ENCODE measurements at places on chromosomes 4 and X.

GRCh38 chrX:133610056-133610455, 194.8 kb upstream of the GPC4 start:
- DNase-seq, result no peak

DNA sequence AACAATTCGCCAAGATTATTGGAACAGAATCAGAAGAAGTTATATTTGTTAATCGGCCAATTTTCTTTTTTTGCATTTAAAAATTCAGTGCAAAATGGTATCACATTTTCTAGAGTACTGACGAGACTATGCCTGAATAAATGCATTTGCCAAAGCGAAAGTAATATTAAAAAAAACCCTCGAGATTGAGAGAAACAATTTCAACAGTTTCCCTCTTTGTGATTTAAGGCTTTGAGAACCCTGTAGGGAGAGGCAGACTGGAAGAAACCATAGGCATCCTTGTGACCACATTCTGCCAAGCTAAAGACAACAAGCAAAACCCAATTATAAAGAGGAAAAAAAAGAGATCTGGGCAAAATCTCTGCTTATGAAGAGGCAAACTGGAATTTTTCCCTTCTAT, 218.1 kb upstream of the GK2 start:
- DNase-seq, result no peak

DNA sequence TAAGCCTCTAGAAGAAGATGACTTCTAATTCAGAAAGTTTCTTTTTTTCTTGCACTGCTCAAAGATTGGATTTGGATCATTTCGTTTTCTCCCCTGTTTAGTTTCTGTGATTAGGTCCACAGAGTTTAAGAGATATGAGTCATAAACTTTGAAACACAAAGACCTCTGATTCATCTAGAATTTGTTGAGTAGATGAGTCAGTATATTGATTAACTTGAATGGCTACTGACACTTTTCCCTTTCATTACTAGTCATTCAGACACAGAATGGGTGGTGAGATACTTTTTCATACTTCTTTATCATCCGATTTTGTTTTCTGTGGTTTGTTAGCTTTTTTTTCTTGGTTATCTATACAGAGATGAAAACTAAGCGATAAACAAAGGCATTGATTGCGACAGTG, 34.1 kb upstream of the AFF2 start:
- no peak for DNase-seq

- DNase-seq, result no peak
Observed at GRCh38 chr4:77123411-77123810, 33.6 kb upstream of the CCNG2 start.

GRCh38 chr4:153234885-153235284, 30.6 kb downstream of the TRIM2 start:
- no peak for DNase-seq

- DNase-seq, result no peak
Observed at GRCh38 chrX:31656013-31656412, 584.2 kb upstream of the FTHL17 start.

DNA sequence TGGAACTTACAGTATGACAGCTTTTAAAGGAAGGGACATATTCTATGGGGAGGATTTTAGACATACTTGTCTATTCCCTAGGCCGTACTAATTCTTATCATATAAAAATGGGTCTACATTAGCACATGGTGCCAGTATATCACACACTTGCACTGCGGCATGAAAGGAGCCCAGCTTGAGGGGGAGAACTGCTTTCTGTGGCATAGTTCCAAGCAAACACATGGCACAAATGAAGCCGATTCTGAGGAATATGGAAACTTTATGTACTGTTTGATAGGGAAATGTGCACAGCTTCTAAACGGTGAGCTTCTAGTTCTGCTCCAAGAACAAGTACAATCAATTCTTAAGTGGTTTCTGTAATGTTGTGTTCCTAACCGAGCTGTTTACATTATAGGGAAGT, 675.6 kb upstream of the FTHL17 start:
- DNase-seq, result no peak

- no peak for DNase-seq
Observed at GRCh38 chr4:186584912-186585311, 29.5 kb upstream of the MTNR1A start.

DNA sequence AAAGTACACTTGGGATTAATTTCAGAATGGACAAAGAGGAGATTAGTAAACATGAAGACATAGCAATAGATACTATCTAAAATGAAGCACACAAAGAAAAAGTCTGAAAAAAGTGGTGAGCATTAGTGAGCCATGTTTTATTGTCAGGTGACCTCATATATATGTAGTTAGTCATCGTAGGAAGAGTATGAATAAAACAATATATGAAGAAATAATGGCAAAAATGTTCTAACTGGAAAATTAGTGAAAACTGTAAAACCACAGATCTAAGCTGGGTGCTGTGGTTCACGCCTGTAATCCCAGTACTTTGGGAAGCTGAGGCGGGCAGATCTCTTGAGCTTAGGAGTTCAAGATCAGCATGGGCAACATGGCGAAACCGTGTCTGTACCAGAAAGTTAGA, 67.9 kb downstream of the RBPJ start:
- DNase-seq, result no peak

GRCh38 chr4:183013730-183014002, 85.4 kb upstream of the WWC2 start:
- DNase-seq, result no peak

GRCh38 chr4:187433141-187433540, 562.4 kb upstream of the ZFP42 start:
- no peak for DNase-seq

DNA sequence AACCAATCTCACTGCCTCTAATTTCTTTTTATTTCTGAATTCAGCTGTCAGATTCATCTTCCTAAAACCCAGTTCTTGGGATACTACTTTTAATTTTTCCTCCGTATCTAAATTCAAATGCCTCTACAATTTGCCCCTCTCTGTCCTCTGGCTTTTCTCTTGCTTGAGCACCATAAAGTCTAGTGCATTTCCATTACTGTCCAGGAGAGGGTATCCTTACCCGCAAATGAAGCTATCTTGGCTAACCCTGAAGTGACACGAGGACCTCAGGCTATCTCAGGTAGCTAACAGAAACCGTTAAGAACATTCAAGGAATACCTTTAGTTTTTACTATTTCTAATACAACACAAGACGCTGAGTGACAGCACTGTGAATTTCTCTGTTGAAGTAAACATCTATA, 49.4 kb upstream of the PRR32 start:
- DNase-seq, result no peak

- no peak for DNase-seq
Observed at GRCh38 chr4:159758061-159758460, 655.2 kb downstream of the RAPGEF2 start.

GRCh38 chr4:110630688-110631402, 8.0 kb upstream of the PITX2 start:
- DNase-seq, result no peak

DNA sequence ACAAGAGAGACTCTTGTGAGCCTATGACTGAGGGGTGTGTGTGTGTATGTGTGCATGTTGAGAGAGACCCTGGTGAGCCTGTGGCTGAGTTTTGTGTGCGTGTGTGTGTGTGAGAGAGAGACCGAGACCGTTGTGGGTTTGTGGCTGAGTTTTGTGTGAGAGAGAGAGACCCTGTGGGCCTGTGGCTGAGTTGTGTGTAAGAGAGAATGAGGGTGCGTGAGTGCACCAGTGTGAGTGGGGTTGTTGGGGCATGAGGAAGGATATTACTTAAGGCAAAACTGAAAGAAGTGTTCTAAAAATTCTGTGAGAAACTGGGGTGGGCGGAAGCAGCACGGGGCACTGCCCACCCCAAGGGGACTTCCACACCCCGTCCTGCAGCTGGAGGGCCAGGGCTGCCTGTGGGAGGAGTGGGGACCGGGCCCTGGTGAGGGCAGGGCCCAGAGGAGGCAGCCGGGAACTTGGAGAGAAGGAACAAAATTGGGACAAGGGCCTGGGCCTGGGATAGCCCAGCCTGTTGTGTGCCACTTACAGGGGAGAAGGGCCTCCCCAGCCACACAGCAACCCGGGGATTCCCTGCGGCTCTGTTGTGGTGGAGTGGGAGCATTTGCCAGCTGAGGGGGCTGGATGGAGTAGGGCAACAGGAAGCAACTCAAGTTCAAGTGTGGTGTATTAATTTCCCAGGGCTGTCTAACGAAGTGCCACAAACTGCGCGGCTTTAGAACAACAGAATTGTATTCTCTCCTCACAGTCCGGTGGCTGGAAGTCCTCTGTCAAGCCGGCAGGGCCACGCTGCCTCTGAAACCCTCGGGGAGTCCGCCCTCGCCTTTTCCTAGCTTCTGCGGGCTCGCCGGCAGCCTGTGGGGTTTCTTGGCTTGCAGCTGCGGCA, 22.1 kb downstream of the TMEM131L start:
- DNase-seq, result no peak

GRCh38 chr4:168832763-168833575, 177.1 kb downstream of the CBR4 start:
- DNase-seq, result no peak

DNA sequence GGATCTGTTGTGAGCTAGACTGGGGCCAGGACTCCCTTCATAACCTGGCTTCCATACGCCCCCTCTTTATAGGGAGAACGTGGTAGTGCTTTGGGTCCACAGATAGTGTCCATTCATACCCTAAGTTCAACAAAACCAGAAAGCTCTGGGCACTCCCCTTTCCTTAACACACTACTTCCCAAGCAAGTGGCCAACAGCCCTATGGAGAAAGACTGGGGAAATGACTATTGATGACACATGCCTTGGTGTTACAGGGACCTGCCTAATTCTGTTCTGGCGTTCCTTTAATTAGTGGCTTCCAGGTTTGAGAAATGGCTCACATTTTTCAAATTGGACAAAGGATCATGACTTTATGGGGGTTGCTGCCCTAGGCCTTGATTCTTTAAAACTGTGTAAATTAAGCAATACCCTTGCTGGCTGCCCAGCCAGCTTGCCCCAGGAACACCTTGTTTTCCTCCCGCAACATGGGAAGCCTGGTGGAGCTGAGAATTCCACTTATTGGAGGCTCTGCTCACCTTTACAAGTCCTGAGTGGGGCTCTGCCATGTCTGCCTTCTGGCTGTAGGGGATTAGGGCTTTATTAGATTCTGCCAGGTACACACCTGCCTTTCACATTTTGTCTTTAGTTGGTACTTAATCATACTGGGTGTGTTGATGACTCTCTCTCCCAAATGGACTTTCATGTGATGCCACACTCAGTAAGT, 61.1 kb downstream of the RGS12 start:
- DNase-seq, result no peak

- no peak for DNase-seq
Observed at GRCh38 chr4:11436673-11437072, 8.0 kb upstream of the HS3ST1 start.

DNA sequence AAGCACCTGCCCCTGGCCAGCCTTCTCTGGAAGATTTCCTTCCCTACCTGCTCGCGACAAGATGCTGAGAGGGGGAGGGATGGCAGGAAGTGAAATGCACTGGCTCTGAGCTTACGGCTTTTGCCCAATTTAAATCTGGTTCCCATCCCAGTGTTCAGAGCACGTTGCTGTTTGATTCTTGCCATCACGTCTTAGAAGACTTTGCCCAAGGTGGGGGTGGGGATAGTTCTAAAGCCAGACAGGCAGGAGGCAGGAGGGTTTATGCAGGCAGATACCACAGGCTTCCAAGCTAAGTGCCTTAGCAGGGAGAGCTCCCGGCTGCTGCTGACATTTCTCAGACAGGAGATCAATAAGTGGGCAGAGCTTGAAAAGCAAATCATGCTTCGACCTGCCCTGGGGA, 393.9 kb downstream of the MID1IP1 start:
- DNase-seq, result no peak

- DNase-seq, result no peak
Observed at GRCh38 chrX:66126662-66127061, 37.4 kb upstream of the HEPH start.

- DNase-seq, result no peak
Observed at GRCh38 chr4:138898282-138898681, 117.3 kb upstream of the NOCT start.

- DNase-seq, result no peak
Observed at GRCh38 chr4:105060628-105061027, 86.0 kb upstream of the TET2 start.
